Chondrocyte (in vitro differentiated cells): ENCODE measurements at places on chromosomes 3 and 15. TPM values are rescaled to one million over a fixed set of nuclear protein-coding genes. Genes with fewer than 3 reads are reported as not detected.

DNA sequence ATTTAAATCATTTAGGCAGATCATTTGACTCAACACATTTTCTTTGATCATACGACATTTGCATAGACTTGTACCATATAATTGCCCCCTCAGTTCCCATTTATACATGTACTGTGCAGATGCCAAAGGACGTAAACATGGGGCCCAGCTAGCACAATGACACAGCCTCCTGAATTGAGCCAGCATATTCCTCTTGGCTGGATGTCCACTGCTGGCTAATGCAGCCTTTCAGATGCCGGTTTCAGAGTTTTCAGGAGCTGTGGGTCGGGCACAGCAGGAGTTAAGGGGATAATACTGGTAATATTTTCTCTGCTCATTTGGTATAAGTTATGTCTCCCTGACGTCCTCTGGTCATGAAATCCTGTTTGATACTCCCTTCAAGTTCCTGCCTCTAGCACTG is 39.4 kb downstream of the KAT2B start:
- H3K4me3 ChIP-seq = no peak overlapping the region
- no peak overlapping the region for H3K27ac ChIP-seq
- H3K36me3 ChIP-seq = no peaks in the 10 kb centered on the region

The SPTBN5 gene
- total RNA-seq = 2.2 to 3.8 TPM (median 2.9 TPM) in 3 replicates

The TNNC1 gene
- total RNA-seq = 3.3 to 13.7 TPM (median 12.7 TPM) in 3 replicates

The REC114 gene
- not detected in 3 replicates for total RNA-seq
